ENCODE measurements at places on chromosomes 2 and 18.

- no peak for DNase-seq
These were observed 252.3 kb downstream of the MYCN start for GRCh38 chr2:16192416-16193216.

DNA sequence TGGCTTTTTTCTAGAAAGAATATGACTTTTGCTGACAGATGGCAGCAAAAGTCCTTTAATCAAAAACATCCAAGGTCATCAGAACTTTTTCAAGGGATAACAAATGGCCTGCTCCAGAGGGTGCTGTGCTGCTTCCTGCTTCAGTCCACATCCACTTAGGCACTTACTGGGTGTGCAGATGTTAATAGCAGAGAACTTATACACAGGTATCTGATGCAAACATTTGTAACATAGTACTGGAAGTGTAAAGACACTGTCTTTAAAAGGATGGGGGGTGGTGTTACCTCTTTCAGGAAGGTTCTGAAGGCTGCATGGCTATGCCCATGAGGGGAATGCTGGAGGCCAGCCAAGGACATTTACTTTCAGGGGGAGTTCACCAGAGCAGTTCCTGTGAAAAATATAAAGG lies 5.5 kb downstream of the HOXD8 start:
- no peak for DNase-seq

DNA sequence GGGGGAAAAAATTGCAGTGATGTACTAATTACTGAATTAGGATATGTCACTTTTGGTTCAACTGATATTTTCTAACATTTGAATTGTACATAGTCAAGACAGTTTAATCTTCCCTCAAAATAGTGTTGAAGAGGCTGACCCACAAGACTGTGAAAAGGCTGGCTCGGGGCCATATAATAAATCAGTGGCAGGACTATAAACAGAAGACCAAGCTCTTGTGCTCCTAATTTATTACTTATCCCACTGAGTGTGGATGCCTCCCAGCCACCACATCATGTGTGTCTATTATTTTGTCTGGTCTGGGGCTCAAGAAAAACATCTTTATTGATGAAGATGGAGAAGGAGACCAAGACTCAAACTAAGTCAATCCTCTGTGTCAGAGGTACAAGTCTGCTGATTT lies 64.4 kb downstream of the PLEKHM3 start:
- no peak for DNase-seq

- DNase-seq: no peak
These were observed 138.0 kb upstream of the GLI2 start for GRCh38 chr2:120597595-120598193.

DNA sequence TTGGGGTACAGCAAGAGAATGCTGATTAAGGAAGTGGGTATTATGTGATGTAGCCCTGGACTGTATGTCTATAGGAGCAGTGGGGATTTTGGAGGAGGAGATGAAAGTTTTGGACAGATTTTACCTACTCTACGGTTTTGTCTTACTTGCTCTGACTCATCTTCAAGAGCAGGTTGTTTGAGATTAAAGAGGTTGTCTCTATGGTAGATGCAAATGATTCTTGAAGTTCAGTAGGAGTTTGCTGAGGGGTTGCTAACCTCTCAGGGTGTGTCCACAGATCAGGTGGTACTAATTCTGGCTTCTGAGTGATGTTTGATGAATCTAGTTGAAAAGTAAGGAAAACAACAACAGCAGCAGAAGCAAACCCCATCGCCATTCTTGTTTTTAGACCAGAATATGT lies 9.7 kb upstream of the SERPINB12 start:
- DNase-seq: no peak

DNA sequence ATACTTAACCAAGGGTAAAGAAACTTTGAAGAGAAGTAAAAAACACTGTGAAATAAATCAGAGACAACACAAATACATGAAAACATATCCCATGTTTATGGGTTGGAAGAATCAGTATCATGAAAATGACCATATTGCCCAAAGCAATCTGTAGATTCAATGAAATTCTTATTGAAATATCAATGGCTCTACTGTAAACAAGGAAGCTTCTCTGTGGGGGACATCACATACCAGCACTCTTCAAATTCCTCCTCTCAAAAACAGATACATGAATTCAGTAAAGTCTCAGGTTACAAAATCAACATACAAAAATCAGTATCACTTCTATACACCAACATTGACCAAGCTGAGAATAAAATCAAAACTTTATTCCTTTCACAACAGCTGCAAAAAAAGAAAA lies 63.5 kb upstream of the CNTNAP5 start:
- DNase-seq: no peak

- no peak for DNase-seq
These were observed 93.8 kb upstream of the CXCR4 start for GRCh38 chr2:136211701-136212100.

GRCh38 chr2:168470320-168471162 lies 14.5 kb downstream of the CERS6 start:
- DNase-seq: no peak

- DNase-seq: no peak
These were observed 6.5 kb upstream of the CAPN10 start for GRCh38 chr2:240579771-240580614.

DNA sequence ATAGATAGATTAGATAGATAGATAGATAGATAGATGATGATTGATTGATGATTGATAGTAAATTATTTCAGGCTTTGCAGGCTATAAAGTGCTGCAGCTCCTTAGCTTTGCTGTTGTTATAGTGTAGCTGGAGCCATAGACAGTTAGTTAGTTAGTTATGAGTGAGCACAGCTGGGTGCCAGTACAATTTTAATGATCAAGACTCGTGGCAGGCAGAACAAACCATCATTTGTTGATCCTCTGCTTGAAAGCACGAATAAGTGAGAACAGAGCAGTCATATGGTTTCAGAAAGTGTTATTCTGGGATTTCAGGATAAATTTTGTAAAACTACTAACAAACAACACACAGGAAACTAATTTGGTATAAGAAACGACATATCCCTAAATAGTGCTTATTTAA lies 53.9 kb downstream of the THOC1 start:
- DNase-seq: no peak

DNA sequence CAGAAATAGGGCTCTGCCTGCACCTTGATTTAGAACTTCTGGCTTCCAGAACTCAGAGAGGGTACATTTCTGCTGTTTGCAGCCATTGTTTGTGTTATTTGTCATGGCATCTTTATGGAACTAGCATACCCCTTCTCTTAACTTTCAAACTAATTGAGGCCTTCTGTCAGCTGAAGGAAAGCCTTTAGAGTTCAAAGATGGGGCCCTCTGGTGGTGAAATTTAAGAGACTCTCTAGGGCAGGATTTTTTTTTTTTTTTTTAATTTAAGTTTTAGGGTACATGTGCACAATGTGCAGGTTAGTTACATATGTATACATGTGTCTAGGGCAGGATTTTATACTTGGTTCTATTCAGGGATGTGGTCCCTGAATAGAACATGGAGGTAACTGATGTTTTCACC lies 260.6 kb upstream of the LINC00305 start:
- DNase-seq: no peak

DNA sequence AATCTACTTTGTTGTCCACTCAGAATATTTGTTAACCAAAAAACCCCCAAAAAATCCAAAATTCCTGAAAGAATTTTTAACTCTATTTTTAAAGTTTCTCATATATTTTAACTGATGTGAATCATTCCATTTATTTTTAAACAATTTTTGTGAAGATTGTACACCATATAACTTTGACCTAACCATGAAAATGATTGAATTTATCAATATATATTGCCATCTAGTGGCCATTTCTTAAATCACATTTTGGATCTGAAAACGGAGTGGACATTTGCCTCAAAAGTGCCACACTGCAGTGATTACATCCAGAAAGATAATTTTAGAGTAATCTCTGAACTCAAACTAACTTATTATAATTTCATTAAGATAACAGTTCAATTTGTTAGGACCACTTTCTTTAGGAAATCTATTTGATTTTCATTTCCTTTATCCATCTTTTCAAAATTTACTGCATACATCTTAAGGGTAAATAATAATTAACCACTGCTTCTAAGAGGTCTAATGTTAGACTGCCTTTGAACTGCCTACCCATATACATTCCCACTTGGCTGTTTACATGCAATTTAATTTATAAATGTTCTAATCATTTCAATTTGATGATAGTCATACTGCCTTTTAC lies 71.1 kb downstream of the DSC3 start:
- peak; percentile 1 for DNase-seq

GRCh38 chr18:63316612-63317555 lies 2.7 kb downstream of the BCL2 start:
- no peak for DNase-seq

- no peak for DNase-seq
These were observed 25.6 kb upstream of the CCDC102B start for GRCh38 chr18:68772268-68772667.

GRCh38 chr2:11121099-11121822 lies 34.0 kb upstream of the SLC66A3 start:
- no peak for DNase-seq

- DNase-seq: no peak
These were observed 1.7 kb downstream of the MBOAT2 start for GRCh38 chr2:9001778-9002177.

- no peak for DNase-seq
These were observed 48.4 kb downstream of the ATP8B1 start for GRCh38 chr18:57754577-57755338.

- no peak for DNase-seq
These were observed 16.6 kb upstream of the HRH4 start for GRCh38 chr18:24443870-24444269.

DNA sequence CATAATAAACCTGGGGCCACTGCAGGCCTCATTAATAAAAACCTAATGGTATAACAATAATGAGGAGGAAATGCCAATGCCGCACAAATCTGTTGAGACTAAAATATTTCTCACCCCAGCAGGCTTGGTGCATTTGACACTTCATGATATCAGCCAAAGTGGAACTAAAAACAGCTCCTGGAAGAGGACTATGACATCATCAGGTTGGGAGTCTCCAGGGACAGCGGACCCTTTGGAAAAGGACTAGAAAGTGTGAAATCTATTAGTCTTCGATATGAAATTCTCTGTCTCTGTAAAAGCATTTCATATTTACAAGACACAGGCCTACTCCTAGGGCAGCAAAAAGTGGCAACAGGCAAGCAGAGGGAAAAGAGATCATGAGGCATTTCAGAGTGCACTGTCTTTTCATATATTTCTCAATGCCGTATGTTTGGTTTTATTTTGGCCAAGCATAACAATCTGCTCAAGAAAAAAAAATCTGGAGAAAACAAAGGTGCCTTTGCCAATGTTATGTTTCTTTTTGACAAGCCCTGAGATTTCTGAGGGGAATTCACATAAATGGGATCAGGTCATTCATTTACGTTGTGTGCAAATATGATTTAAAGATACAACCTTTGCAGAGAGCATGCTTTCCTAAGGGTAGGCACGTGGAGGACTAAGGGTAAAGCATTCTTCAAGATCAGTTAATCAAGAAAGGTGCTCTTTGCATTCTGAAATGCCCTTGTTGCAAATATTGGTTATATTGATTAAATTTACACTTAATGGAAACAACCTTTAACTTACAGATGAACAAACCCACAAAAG lies 580.9 kb upstream of the TMEFF2 start:
- DNase-seq: no peak

GRCh38 chr2:234772733-234773060 lies 179.1 kb upstream of the SH3BP4 start:
- DNase-seq: no peak

DNA sequence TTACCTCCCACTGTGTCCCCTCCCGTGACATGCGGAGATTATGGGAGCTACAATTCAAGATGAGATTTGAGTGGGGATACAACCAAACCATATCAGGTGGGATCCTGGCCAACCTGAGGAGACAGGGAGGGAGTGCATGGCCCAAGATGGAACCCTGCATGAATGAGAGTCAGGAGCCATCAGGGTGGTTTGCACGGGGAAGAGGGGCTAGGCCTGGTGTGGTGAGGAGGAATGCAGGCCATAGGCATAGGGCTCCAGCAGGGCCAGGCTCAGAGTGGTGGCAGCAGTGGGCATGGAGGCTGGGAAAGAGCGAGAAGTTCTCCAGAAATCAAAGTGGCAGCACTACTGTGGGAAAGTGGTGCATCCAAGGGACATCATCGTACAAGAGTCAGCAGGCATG lies 74.0 kb upstream of the BCL2L11 start:
- DNase-seq: no peak

GRCh38 chr2:200968735-200969134 lies 5.3 kb upstream of the ORC2 start:
- no peak for DNase-seq

- DNase-seq: no peak
These were observed 132.7 kb upstream of the TTC27 start for GRCh38 chr2:32495139-32495538.

DNA sequence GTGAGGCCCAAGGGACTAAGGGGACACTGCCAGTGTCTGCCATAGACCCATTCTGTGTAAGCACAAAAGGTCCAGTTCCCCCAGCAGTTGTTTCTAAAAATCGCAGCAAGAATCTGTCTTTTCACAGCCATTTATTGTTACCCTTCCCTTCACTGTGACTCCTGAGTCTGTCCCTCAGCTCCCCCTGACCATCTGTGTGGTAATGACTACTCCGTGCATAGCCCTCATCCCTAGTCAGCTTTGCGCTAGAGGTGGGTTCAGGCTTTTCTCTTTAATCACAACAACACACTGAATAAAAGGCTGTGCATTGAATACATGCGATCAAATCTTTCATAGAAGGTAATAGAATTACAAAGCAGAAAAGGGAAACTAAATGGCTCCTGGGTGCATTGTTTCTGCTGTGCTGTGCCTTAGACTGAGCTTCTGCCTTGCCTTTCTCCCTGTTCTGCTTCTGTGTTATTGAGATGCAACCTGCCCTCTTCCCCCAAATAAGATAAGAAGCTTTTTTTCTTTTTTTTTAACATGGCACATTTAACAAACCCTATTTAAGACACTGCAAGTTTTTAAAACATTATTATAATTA lies 836.0 kb upstream of the CDH2 start:
- no peak for DNase-seq

DNA sequence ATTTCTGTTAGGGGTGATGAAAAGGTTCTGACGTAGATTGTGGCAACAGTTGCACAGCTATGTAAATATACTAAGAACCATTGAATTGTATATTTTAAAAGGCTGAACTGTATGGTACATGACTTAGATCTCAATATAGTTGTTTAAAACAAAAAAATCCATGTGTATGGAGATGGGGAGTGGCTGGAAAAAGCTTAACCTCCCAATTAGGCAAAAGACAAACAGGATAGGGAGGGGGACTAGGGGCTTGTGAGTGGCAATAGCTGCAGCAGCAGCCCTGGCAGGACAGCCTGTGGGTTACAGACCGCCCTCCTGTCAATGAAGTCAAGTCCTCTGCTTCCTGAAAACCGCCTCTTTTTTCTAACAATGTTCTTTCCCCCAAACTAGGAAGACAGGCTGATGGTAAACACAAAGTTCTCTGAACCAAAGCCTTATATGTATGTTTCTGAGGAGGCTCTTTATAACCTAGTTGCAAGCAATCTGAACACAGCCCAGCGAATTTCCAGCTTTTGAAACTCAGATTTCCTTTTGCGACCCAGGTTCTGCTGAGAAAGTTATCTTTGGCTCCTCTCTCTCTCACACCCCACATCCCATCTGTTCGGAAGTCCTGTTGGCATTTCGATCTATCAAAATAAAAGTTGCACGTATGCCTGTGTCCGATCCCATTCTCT lies 10.3 kb downstream of the ATP8B1 start:
- DNase-seq: no peak

- no peak for DNase-seq
These were observed 39.6 kb downstream of the ASB1 start for GRCh38 chr2:238466243-238466756.

GRCh38 chr2:186605041-186605440 lies 15.2 kb downstream of the ITGAV start:
- DNase-seq: no peak
